Fibroblast of skin of right biceps (primary cell): ENCODE measurements at places on chromosomes 3 and 15.

GRCh38 chr3:164326714-164327113 lies 751.6 kb downstream of the SI start:
- no peak for DNase-seq

GRCh38 chr3:116348216-116348615 lies 97.1 kb downstream of the LSAMP start:
- no peak for DNase-seq

- DNase-seq, result no peak
These were observed 839.8 kb upstream of the ALCAM start for GRCh38 chr3:104526901-104527401.

- DNase-seq, result no peak
These were observed 40.6 kb upstream of the KCNH8 start for GRCh38 chr3:19107719-19108118.
